ENCODE measurements at places on chromosomes 12 and 14.
A peak's percentile ranks its signal among the peaks of the same experiment; 100 is the strongest.

GRCh38 chr14:92613008-92613658, 99.6 kb downstream of the RIN3 start:
- no peak for DNase-seq

- no peak for DNase-seq
Observed at GRCh38 chr14:56731187-56731586, 79.1 kb downstream of the OTX2 start.

GRCh38 chr12:5796171-5796958, 148.7 kb downstream of the ANO2 start:
- no peak for DNase-seq

DNA sequence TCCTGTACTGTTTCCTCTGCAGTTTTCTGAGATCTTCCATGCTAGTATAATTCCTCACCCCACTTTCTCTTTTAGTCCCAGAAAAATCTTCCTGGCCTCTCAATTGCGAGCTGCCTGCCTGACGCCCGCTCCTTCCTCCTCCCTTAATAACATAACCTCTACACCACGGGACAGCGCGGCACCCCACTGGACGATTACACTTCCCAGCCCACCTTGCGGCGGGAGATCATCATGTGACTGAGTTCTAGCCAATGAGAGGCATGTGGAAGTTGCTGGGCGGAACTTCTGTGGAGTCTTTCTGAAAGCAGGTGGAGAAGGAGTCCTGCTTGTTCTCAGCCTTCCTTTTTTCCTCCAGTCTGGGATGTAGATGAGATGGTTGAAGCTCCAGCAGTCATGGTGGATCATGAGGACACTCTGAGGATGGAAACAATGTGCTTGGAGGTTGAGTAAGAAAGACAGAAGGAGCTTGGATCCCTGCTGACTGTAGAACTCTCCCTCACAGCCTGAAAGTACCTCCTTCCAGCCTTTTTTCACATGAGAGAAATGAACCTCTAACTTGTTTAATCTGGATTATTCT, 133.6 kb upstream of the VRK1 start:
- DNase-seq = no peak

DNA sequence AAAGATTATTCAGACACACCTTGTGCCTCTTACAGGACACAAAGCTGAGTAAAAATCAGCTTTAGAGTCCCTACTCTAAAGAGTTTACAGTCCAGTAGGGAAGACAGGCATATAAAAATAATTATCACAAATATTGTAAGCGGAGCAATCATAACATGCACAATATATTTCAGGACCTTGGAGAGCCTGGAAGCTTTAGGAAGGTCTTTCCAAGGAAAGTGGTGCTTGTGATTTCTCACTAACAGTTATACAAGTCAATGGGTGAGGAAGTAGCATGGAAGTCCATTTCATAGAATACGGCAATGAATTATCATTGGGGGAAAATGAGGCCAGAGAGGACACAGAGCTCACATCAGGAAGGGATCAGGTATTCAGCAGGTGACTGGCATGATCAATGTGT, 268.3 kb downstream of the C12orf50 start:
- no peak for DNase-seq

DNA sequence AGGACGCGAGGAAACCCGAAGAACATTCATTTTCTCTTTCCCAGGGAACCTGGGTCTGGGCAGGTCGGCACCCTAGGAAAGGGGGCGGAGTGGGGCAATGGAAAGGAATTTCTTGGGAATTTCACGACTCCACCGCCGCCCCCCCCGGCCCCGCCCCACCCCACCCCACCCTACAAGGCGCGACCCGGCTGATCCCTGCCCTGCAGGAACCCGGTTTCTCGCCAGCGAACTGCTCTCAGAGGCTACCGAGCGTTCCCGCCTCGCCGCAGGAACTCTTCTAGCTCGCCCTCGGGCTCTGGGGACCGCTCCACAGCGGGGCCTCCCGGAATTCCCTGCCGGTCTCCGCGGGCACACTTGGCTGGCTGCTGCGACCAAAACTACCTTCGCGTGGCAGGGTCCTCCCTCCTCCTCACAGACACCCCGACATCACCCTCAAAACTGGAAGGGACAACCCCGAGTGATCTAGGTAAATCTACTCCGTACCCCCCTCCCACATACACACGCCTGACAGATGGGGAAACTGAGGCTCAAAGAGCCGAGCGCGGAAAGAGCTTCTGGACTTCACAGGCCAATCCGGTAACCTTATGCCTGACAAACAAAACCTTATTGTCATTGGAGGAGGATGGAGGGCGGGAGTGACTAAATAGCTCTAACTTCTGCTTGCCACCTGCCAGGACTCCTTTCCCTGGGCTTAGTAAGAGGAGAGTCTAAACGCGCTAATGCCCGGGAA, 785 bp upstream of the ACTN1 start:
- DNase-seq = peak; percentile 87

GRCh38 chr12:88471331-88472045, 108.8 kb downstream of the KITLG start:
- peak; percentile 64 for DNase-seq

DNA sequence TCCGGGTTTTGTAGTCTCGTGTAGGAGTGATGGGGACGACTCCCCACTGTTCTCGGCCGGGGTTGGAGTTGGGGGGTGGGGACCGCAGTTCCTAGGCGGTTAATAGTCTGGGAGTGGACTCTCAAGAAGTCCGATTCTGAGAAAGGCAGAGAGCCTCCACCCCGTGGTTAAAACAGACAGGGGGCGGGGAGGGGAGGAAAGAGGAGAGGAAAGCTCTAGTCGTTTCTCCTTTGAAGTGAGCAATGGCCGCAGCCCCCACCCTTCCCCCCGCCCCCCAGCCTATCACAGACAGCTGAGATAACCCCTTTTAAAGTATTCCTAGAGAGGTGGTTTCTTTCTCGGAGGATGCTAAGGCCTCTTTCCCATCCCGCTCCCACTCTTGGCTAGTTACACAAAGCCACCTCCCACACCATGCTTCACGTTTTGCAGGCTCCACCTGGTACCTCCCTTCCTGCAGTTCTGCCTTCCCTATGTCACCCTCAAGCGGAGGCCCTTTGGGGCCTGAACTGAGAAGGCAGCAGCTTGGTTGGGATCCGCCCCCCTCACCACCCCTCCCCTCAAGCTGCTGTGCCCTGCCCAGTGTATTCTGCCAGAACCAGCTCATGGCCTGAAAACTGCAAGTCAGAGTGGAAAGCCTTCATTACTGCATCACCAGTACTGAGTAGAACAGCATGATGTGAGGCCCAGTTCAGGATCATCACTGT, 853 bp downstream of the USP5 start:
- DNase-seq = peak; percentile 84

GRCh38 chr14:50059763-50060616, 56.4 kb downstream of the VCPKMT start:
- DNase-seq = no peak

- no peak for DNase-seq
Observed at GRCh38 chr12:107485731-107486130, 199.9 kb upstream of the PWP1 start.

DNA sequence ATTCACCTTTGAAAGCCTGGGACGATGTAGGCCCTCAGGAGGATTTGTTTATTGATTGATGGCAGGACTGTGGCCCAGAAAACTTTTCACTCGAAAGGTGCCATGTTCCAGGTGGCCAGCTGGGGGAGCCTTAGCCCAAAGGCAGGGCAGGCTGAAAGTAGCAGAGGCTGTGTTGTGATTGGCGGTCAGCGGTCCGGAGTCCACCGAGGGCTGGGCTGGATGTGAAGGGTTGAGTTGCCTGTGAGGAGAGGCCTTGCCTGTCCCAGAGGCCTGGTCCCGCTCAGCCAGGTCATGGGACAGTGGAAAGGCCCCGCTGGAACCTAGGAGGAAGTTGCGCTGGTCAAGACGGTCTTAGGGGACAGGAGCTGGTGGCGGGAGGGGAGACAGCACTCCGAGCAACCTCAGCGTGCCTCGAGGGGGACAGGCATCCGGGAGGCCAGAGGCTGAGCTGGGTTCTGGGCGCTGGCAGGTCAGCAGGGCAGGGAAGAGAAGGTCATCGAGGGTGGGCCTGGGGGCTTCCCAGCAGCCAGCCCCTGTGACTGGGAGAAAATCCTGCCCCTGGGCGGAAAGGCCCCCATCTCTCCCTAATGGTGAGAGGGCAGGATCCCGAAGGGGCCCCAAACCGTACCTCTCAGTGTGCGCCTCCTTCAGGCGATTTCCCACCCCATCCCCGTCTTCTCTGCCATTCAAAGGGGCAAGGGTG, 26.3 kb downstream of the CMA1 start:
- no peak for DNase-seq

- no peak for DNase-seq
Observed at GRCh38 chr12:45279931-45280830, 64.3 kb downstream of the ANO6 start.

- no peak for DNase-seq
Observed at GRCh38 chr12:84757978-84758377, 154.6 kb downstream of the SLC6A15 start.

DNA sequence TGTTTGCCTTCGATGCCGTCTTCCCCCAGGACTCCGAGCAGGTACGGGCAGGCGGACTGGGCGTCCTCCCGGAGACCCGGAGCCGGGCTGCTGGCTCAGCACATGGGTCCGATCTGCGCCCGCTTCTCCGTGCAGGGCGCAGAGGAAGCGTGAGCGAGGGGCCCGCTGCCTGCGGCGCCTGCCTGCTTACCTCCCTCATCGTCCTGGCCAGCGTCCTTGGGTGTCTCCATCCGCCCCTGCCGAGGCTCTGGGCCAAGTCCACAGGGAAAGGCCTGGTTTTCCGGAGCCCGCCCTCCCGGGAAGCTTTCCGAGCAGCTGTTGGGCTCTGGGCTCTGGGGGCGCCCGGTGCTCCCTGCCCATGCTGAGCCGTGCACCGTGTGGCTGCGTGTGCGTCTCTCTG, 33.5 kb downstream of the KIF26A start:
- DNase-seq = no peak

DNA sequence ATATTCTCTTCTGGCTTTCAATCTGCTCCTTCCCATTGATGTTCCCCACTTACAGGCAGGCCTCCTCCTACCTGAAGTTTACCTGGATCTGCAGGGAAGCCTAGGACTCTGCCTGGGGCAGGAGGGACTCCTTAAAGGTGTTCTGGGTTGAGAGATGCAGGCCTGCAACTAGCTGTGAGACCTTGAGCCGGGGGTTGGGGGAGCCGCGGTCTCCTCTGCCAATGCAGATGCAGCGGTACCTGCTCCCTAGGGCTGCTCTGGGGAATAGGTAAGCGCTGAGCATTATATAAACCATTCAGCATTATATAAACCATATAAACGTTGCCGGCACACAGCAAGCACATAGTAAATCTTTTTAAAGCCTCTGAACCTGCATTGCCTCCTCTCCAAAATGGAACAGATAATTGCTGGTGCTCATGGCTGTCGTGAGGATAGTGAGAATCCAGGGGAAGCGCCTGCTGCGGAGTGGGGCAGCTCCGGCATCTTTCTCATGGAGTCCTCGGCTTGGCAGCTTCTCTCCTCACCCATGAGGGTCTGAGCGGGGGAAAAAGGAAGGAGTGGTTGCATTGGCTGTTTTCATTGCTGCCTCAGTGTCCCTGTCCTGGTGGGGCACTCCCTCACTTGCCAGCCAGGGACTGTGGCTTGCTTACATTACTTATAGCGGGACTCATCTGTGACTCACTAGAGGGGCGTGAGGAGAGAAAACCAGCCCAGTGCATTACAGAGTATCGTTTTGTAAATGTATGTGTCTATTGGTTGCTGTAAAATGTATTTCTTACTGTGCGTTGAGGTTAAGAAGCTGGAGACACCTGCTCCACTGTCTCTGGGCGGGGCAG, 12.5 kb upstream of the KRT80 start:
- peak; percentile 47 for DNase-seq

DNA sequence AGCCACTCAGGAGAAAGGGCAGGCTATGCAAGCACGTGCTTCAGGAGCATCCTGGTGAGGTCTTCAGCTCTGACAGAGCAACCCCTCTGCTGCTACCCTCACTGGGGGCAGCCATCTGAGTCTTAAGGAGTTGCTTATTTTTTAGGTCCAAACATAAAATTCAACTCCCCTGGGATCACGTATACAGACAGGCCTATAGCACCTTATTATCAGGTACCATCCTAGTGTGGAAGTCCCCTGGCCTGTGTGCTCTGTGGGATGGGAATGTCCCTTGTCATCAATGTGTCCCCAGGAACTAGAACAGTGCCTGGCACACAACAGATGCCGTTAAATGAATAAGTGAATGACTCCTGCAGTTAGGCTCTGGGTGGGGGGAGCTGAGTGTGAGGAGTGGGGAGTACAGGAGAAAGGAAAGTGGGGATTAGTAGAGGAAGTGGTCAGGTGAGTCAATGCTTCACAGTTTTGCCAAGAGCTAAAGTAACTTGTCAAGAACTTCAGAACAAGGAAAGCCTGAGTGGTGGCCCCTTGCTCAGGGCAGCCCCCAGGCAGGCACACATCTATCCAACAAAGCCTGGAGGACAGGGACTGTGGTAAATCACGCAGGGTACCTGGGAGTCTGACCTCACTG, 33.5 kb downstream of the DAD1 start:
- no peak for DNase-seq

DNA sequence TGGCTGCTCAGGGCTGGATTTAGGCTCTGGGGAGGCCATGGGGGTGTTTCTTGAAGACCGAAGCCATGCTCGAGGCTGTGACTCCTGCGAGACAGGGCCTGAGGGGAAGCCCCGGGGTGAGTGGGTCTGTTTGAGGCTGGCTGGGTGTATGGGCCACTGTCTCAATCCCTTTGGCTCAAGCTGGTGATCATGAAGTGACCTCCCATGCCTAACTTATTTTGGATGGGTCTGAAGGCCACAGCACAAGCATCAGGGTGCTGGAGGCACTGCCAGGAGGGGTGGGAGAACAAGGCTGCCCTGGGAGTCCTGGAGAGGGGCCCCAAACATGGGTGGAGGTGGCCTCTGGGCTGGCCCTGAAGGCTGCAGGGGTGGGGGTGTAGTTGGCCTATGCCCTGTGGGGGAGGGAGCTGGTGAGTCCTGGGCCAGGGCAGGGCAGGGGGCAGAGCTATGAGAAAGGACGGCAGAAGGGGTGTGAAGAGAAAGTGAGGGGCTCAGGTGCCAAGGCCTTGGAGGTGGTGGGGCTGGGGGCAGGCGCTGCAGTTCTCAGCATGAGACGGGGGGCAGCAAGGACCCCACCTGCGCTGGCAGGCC, 100.9 kb downstream of the KIF26A start:
- DNase-seq = peak; percentile 47

DNA sequence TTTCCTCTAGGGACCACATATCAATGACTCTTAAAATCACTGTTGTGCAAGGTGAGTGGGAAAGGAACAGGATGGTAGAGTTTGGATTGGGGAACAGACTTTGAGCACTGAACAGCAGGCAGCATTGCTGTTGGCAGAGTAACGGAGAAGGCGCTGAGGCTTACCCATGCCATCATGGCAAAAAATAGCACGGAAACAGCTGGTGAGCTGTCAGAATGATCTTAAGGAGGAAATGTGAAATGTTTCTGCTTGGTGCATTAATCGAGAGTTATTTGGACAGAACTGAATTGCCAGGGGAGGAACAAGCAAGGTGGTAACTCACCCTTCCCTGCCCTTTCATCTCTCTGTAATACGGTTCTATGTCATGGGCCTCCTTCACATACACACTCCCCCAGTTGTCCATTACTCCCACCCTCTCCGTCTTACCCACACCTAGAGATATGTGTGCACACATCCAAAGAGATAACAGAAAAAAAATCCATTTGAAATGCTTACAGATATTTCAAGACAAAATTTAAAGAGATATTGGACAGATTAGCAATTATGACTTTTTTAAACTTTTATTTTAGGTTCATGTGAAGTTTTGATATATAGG, 572.5 kb downstream of the DIO2 start:
- no peak for DNase-seq

- DNase-seq = no peak
Observed at GRCh38 chr12:67046062-67046461, 223.1 kb upstream of the CAND1 start.
